ENCODE measurements at places on chromosomes 3 and 15.

DNA sequence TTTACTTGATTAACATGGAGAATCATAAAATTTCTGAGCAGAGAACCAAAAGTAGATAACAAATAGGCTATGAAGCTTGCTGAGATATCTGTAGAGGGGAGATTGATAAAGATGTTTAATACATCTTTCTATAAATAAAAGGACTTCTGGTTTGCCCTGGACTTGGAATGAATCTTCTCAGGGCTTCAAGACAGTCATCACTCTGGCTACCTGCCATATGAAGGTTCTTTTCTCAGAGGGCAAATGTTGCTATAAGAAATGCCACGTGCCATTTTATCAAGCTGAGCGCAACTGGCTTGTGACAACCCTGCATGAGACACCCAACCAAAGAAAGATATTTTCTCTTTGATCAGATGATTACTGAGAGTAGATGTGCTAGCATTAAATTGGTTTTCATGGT lies 192.5 kb downstream of the WNT5A start:
- no peak for DNase-seq

GRCh38 chr3:32989171-32989570 lies 37.7 kb downstream of the CCR4 start:
- DNase-seq, result no peak

DNA sequence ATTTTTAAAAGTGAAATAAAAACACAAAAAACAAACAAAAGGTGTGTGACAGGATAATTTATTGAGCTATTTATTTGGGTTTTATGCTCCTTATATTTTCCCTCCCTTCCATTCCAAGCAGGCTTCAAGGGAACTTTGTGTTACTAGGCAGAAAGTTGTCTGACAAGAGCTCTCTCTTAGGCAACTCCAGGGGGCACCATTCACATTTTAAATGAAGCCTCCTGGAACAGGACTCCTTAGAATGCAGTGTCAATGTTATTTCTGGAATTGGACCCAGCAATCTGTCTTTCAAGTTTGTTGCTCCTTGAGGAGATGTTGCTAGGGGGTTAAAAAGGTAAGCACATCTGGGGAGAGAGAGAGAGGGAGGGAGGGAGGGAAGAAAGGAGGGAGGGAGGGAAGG lies 5.4 kb upstream of the RFX7 start:
- DNase-seq, result peak; percentile 30

- peak; percentile 27 for DNase-seq
These were observed 16.8 kb upstream of the MCCC1 start for GRCh38 chr3:183116025-183116614.

- DNase-seq, result no peak
These were observed 40.9 kb upstream of the RGMA start for GRCh38 chr15:93129702-93130488.

- no peak for DNase-seq
These were observed 5.7 kb downstream of the DNAH12 start for GRCh38 chr3:57538465-57538864.

GRCh38 chr15:70504299-70504951 lies 258.9 kb downstream of the UACA start:
- DNase-seq, result no peak

GRCh38 chr3:12947504-12948369 lies 106.4 kb upstream of the RPL32 start:
- peak; percentile 24 for DNase-seq

- DNase-seq, result no peak
These were observed 15.9 kb upstream of the TMEM42 start for GRCh38 chr3:44845528-44846520.

DNA sequence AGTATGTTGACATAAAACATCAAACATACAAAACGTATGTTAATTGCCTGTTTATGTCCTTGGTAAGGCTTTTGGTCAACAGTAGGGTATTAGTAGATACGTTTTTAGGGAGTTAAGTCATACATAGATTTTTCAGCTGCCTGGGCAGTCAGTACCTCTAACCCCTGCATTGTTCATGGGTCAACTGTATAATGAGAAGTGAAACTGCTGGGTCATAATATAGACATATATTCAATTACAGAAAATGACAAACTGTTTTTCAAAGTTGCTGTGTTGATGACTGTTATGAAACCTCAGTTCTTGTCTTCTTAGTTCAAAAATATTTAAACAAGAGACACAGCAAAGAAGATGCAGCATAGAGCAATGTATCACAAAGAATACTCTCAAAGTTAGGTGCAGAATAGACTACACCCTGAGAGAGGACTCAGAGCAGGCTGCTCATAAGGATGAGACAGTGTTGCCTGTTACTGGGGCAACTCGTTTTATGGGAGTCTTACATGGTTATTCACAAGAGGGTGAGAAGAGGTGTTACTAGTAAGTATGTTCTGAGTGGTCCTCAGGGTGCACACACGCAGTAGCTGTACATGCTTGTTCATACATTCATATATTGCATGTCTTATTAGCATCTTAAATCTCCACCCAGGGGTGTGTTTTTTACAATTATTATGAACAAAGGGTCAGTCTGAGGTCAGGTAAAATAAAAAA lies 53.1 kb upstream of the ADAMTS17 start:
- no peak for DNase-seq

DNA sequence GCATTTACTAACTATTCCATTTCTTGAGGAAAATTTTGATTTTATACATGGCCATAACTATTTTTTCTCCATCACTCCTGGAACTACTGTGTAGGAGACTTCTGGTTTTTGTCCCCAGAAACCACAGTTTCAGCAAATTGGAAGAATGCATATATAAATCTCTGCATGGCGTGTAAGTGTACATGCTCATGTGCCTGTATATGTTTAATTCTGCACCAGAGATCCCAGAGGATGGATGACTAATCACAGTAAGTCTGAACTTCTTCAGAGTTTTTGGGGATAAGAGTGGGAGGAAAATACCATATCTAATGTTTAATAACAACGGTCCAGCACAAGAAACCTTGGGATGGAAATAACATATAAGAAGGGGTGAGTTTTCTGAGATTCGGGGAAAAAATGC lies 10.9 kb upstream of the COL6A6 start:
- DNase-seq, result no peak

DNA sequence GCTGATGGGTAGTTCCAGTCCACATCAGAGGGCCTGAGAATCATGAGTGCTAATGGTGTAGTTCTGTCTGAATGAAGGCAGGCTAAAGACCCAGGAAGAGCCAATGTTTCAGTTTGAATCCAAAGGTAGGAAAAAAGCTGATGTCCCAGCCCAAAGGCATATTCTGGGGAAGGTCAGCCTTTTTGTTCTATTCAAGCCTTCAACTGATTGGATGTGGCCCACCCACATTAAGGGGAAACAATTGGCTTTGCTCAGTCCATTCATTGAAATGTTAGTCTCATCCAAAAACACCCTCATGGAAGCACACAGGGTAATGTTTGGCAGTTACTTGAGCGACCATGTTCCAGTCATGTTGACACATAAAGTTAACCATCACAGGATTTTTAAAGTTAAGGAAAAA lies 25.9 kb downstream of the EPHB1 start:
- DNase-seq, result no peak

DNA sequence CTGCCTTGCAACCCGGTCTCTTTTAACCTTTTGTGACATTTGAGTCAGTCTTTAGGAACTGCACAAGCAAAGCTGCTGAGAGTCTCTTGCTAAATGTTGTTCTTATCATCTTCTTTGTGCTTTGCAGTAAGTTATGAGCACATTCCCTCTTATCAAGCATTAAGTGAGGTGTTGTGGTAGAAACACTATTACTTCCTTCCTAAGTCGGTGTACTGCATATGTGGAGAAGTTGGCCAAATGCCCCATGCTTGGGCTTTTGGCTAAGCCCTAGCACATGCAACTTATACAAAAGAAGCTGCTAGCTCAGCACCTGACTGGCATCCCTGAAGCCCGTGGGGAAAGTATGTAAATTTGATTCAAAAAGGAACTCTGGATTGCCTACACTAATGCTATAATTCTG lies 136.5 kb upstream of the RBMS3 start:
- DNase-seq, result no peak

GRCh38 chr3:174986685-174987084 lies 127.6 kb downstream of the NAALADL2 start:
- no peak for DNase-seq

DNA sequence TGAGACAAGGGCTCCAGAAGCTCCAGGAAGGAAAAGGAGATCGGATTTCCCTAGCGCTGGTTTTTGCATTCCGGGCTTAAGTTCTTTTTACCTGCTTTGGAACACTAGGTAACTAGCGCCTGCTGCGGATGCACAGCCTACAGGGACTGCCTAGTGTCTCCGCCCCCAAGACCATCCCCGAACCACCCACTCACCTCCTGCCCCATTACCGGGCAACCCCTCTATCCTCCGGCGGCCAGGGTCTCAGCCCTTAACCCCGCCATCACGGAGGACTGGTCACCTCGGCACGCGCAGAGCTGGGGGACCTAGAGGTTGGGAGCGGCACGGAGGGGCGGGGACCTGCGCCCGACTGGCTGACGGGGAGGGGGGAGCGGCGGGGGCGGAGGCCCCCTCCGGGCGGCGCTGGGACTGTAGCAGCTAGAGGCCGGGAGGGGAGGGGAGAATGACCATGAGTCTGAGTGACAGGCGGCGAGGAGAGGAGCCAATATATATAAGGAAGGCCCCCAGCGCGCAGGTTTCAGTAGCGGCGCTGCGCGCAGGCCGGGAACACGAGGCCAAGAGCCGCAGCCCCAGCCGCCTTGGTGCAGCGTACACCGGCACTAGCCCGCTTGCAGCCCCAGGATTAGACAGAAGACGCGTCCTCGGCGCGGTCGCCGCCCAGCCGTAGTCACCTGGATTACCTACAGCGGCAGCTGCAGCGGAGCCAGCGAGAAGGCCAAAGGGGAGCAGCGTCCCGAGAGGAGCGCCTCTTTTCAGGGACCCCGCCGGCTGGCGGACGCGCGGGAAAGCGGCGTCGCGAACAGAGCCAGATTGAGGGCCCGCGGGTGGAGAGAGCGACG lies at the start of gene DLL4:
TSS of gene DLL4 (plus strand) at position 520 of the 839 bp plus-strand sequence. CDS start 329 bp downstream, outside the sequence.
- DNase-seq, result peak; percentile 88

- peak; percentile 62 for DNase-seq
These were observed 843 bp downstream of the CHRNA5 start for GRCh38 chr15:78565951-78566774.

DNA sequence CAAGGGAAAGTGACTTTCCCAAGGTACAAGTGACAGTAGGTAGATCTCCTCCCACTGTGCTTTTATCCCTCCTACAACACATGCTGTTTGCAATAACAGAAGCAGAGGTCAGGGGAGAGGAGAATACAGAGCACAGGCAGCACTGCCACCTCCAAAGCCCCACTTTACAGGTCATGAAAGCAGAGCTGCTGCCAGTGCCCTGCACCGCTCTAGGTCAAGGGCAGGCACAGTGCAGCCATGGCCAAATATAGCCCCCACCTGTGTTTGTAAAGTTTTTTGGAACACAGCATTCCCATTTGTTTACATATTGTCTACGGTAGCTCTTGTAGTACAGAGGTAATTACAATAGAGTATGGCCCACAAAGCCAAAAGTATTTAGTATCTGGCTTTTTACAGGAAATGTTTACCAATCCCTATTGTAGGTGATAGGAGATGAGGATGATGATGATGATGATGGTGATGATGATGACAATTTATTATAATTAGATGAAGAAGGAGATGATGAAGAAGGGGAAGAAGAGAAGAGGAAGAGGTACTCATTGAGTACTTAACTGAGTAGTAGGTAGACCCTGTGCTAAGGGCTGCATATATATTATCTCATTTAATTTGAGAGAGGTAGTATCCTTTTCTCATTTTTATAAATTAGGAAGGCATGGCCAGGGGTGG lies 20.4 kb downstream of the HDC start:
- DNase-seq, result no peak

- DNase-seq, result no peak
These were observed 64.3 kb downstream of the DUT start for GRCh38 chr15:48395521-48396011.

DNA sequence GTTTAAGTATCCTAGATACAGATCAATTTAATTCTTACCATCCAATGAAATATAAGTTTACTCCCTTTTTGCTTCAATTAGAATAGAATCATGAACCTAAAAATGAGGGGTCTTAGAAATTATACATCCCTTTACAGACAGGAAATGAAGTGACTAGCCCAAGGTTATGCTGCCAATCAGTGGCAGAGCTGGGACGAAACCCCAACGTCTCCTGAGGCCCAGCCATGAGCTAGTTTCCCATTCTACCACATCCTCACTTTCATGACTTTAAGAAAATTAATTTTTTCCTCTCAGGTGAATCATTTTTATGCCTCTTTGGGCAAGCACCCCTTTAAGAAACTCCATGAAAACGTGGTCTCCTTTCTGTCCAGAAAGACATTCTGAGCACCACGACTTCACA lies 11.2 kb downstream of the LRIG1 start:
- DNase-seq, result no peak
